ENCODE measurements at places on chromosomes 4 and X.

DNA sequence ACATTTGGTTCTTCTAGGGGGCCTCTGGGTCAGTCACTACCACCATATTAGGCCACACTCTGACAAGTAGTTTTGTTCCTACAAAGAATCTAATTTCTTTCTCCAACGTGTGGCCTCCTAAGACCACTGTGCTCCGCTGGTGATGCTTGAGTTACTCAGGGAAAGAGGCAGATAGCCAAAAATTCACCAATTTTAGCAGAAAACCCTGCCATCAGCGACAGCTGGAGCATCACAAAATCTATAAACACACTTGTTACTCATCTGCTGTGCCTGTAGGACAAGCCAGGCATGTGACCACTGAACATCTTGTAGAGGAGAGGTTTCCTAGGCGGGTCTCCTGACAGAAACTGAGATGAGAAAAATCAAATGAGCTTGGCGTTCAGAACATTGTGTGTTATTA lies 105.4 kb downstream of the SYNPO2 start:
- DNase-seq = no peak

DNA sequence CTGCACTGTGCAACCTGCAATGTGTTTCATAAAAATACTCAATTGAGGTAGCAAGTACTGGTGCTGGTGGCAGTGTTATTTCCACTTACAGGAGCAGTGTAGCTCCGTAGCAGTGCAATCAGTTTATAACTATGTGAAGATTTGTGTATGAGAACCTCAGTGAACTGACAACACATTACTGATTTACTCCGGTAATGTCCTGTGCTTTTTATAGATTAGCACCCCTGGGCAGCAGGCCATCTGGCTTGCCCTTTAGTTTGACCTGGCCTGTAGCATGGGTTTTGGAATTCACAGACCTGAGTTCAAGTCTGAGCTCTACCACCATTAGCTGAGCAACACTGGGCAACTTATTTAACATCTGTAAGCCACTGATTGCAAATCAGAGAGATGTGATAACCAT lies 78.6 kb upstream of the GBA3 start:
- no peak for DNase-seq

DNA sequence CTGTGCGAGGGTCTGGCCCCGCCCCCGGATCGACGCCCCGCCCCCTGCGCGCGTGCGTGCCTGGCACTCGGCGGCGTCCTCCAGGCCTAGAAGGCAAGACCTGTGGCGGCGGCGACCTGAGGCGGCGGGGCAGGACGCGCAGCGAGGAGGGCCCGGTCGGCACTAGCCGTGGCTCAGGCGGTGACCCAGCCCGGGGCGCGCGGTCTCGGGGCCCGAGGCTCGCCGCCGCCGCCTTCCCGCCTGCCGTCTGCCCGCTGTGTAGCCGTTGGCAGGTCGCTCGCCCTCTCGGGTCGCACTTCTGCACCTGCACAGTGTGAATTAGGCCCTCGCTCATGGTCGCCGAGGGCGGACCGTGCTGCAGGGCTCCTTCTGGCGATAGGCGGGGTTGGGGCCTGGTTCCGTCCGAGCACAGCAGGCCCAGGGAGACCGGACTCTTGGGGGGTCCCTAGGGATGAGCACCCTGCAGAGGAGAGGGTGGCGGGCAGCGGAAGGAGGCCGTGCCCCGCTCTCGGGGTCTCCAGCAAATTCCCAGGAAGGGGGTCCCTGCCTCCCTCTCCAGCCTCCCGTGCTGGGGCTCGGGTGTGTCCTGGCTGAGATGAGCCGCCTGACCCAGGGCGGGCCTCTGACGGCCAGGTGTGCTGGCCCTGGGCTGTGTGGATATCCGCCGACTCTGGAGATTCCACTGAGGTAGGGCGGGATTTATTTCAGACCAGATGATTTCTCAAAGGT lies 557 bp upstream of the FAM53A start:
- peak; percentile 57 for DNase-seq

DNA sequence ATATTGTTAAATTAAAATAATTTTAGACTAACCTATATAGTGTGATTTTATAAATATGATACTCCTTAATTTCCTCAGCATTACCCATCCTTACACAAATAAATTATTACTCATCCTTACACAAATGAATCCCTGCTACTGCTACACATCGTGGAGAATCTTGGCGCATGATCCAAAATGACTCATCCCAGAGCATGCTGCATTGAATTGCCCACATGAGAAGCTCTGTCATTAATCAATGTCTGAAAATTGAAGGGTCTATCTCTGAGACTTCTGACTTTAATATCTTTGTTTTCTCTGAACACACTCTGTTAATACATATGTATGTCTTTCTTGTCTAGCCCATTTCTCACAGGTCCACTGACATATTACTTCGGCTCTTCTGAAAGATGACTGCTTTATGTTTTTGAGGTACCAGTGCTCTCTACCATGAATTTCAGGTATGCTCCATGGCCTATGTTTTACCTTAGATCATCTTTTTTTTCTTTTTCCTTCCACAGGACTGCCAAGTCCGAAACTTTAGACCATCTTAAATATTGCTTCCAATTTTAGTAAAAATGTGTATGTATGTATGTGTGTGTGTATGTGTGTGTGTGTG lies 15.7 kb upstream of the DUSP21 start:
- DNase-seq = no peak

GRCh38 chrX:27995611-27996010 lies 14.4 kb upstream of the DCAF8L1 start:
- no peak for DNase-seq

DNA sequence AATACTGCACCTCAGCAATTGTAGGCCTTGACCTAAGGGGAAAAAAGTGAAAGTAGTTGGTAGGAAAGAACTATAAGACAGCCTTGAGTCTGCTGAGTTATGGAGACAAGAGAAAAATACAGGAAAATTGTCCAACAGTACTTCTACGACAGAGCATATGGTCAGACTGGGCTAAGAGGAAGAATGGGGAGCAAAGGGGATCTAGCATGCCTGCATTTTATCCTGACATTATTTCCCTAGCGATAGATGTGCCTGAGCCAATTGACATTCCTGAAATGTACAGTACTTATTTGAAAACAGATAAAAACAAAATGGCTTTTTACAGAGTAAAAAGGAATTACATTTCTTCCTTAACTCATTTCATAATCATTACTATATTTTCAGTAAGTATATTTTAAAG lies 22.2 kb downstream of the GUCY1A1 start:
- DNase-seq = no peak

- no peak for DNase-seq
Observed at GRCh38 chrX:82648062-82648461, 860.0 kb upstream of the POU3F4 start.

DNA sequence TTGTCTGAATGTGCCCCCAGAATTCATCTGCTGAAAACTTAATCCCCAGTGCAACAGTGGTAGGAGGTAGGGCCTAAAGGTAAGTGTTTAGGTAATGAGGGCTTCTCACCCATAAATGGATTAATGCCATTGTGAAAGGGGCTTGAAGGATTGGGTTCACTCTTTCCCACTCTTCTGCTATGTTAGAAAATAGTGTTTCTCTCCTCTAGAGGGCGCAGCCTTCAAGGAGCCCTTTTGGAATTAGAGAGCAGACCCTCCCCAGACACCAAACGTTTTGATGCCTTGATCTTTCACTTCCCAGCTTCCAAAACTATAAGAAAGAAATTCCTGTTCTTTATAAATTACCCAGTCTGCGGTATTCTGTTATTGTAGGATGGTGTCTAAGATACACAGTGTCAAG lies 706.4 kb downstream of the SMARCA1 start:
- no peak for DNase-seq

- DNase-seq = no peak
Observed at GRCh38 chr4:2534904-2535375, 1.5 kb upstream of the FAM193A start.

DNA sequence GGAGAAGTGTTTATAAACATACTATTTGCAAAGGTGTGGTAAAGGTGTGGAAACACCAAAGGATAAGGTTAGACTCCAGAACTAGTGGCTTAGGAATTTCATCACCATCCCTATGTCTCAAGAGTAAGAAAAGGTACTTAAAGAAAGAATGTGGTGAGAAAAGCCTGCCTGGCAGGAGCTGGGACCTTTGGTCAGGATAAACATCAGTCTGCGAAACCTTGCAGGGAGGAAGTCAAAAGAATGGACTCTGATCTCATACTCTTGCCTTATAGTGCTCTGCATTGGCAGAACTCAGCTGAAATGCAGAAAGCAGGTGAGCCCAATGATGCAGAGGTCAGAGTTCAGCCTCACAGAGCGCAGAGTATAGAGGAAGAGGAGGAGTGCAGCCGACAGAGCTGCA lies 97.2 kb upstream of the NR3C2 start:
- DNase-seq = no peak

DNA sequence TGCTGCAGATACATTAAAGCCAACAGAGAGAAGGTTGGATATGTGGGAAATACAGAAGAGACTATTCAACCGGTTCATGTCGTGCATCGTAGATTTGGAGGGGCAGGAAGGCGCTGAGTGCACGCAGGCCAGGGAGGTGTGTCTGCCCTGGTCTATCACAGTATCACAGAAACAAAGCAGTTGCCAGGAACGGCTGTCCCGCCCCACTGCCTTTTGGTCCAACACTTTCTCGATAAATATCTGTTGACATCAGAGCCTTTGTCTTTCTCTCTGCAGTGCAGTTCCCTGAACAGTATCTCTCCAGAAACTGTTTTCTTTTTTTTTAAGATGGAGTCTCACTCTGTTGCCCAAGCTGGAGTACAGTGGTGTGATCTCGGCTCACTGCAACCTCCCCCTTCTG lies 151.1 kb upstream of the BCOR start:
- DNase-seq = no peak

DNA sequence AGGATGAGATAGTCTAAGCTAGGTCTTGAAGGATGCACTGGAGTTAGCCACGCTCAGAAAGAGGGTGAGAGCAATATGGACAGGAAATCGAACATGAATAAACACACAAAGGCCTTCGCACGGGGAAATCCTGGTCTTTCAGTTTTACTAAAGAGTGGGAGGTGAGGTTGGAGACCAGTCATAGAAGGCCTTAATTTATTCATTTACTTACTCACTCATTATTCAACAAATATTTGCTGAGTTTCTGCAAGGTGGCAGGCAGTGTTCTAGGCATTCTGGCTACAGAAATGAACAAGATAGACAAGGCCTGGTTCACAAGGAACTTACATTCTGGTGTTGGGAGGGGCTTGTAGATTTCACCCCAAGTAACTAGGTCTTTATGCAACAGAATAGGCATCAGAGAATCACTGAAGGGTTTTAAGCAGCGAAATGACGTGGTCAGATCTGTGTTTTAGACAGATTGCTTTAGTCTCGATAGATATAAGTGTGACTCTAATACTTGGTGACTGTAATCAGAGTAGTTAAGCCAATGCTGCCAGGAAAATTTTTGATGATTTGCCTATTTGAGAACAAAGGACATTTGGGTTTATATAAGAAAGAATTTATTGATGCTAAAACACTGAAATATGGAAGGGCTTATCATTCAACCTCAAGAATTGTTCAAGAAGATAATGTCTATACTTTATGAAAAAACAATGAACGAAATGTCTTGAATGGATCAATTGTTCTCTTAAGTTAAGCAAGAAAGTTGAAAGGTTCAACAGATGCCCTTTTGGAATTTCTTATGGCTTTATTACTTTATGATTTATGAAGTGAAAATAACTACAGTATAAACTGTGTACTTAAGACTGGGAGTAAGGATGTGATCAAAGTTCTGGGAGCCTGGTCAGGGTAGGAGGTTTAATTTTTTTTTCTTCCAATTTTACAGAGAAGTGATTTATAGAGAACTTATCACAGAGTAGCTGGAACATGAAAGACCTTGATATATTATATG lies 184.4 kb upstream of the CASK start:
- DNase-seq = no peak

GRCh38 chrX:48530736-48531135 lies 8.8 kb upstream of the TBC1D25 start:
- no peak for DNase-seq

- DNase-seq = no peak
Observed at GRCh38 chr4:10704430-10704810, 19.9 kb upstream of the CLNK start.

DNA sequence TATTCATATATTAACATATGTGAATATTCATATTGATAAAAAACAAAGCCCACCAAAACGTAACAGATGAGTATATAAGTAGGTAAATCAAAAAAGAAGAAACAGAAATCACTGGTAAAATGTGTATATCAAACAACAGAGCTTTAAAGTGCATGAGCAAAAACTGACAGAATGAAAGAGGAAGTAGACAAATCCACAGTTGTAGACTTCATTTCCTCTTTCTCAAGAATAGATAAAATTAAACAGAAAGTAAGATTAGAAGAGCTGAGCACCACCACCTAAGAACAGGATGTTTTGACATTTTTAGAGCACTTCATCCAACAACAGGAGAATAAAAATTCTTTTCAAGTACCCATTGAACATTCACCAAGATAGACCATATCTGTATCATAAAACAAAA lies 64.6 kb downstream of the CNKSR2 start:
- DNase-seq = no peak

DNA sequence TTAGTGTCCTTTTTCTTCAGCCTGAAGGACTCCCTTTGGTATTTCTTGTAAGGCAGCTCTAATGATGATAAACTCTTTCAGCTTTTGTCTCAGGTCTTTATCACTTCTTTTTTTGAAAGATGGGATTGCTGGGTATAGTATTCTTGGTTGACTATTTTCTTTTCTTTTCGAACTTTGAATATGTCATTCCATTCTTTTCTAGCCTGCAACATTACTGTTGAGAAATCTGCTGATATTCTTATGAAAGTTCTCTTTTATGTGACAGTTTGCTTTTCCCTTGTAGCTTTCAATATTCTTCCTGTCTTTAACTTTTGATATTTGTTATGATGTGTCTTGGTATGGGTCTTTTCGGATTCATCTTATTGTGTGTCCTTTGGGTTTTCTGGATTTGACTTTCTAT lies 107.6 kb upstream of the SRD5A3 start:
- DNase-seq = no peak

- no peak for DNase-seq
Observed at GRCh38 chrX:2410279-2411020, 90.3 kb downstream of the DHRSX start.

GRCh38 chr4:158836002-158836369 lies 67.2 kb downstream of the FNIP2 start:
- DNase-seq = no peak

DNA sequence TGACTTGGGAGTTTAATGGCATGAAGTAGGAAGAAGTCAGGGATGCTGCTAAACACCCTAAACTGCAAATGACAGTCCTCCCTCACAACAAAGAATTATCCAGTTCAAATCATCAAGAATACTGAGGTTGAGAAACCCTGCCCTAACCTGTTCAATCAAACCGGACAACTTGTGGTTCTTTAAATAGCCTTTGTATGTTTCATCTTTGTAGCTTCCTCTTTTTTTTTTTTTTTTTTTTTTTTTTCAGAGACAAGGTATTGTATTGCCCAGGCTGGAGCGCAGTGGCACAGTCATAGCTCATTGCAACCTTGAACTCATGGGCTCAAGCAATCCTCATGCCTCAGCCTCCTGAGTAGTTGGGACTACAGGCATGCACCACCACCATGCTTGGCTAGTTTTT lies 52.5 kb upstream of the TTC29 start:
- no peak for DNase-seq

GRCh38 chr4:172813359-172813923 lies 355.2 kb upstream of the GALNT7 start:
- no peak for DNase-seq

- DNase-seq = no peak
Observed at GRCh38 chrX:23779025-23779424, 3.9 kb upstream of the SAT1 start.

GRCh38 chr4:145709336-145709735 lies 29.4 kb downstream of the C4orf51 start:
- DNase-seq = no peak

GRCh38 chrX:46582966-46583365 lies 9.4 kb downstream of the CHST7 start:
- DNase-seq = no peak

- DNase-seq = no peak
Observed at GRCh38 chr4:177391953-177392352, 50.3 kb downstream of the AGA start.
